ENCODE measurements at places on chromosomes 5 and 9. TPM values are rescaled to one million over a fixed set of nuclear protein-coding genes. Genes with fewer than 3 reads are reported as not detected.

Gene IFNB1
- not detected for total RNA-seq

DNA sequence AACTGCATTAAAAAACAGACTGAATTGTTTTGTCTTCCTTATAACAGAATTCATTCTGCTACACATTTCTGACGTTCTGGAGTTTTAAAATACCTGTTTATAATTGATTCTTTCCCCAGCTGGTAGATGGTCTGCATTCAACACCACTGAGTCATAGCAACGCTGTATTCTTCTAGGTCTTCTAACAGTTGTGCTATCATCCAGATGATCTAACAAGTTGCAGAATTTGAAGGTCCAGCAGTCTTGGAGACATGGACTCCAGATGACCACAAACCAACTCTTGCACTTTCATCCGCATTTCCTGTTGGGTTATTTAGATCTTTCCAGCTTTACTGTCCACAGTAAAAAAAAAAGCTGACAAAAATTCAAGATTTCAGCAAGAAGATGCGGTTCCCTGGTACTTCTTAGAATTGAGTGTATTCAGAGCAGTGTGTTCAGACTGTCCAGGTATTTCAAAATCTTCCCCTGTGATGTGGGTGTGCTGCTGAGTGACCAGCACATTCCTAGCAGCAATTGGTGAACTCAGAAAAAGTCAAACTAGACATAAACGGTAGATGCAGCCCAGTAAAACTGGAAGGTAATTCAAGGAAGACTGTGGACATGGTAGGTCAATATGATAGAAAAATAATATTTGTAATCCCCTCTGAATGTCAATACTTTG lies 50.2 kb downstream of the CSNK1A1 start:
- no peak for DNase-seq

GRCh38 chr5:109951348-109951747 lies 261.6 kb downstream of the MAN2A1 start:
- no peak for DNase-seq

Gene LEAP2
- 42.4 TPM for total RNA-seq

DNA sequence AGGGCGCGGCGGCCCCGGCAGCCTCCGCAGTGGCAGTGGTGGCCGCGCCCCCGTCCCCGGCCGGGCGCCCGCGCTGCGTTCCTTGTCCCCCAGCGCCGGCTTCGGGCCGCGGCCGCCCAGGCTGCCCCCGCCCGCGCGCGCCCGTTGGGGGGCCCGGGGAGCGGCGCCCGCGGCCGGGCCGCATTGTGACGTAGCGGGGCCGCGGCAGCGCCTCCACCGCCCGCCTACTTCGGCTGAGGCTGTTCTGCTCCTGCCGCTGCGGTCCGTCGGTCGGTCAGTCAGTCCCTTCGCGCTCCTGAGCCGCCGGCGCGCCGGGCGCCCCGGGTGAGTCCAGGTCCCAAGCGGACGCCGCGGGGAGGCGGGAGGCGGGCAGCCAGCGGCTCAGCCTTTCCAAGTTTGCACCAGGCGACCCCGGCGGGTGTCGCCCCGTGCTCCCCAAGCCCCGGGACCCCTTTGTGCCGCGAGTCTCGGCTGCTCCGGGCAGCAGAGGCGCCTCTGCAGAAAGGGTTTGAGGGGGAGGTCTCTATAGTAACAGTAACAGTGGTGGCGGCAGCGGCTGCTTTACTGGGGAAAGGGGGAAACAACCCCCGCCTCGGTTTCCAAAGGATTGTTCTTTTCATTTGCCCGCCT lies at the start of gene SNCAIP:
Gene SNCAIP (plus strand): TSS at position 277 of the 630 bp plus-strand sequence. CDS start 78,898 bp downstream, outside the sequence.
- no peak for DNase-seq

- DNase-seq = no peak
Measured at GRCh38 chr9:99035313-99035712, 69.6 kb upstream of the TGFBR1 start.

Gene FOXI1
- 0.69 TPM for total RNA-seq

- DNase-seq = peak; percentile 67
Measured at GRCh38 chr5:62268234-62268633, 37.8 kb upstream of the KIF2A start.
